Ovary (tissue), 10 donors: ENCODE measurements at places on chromosomes 6 and 20.

GRCh38 chr6:42251500-42251899 lies 33.8 kb upstream of the MRPS10 start:
- no peak for DNase-seq

GRCh38 chr6:2943564-2943955 lies 27.8 kb downstream of the SERPINB6 start:
- no peak for DNase-seq

DNA sequence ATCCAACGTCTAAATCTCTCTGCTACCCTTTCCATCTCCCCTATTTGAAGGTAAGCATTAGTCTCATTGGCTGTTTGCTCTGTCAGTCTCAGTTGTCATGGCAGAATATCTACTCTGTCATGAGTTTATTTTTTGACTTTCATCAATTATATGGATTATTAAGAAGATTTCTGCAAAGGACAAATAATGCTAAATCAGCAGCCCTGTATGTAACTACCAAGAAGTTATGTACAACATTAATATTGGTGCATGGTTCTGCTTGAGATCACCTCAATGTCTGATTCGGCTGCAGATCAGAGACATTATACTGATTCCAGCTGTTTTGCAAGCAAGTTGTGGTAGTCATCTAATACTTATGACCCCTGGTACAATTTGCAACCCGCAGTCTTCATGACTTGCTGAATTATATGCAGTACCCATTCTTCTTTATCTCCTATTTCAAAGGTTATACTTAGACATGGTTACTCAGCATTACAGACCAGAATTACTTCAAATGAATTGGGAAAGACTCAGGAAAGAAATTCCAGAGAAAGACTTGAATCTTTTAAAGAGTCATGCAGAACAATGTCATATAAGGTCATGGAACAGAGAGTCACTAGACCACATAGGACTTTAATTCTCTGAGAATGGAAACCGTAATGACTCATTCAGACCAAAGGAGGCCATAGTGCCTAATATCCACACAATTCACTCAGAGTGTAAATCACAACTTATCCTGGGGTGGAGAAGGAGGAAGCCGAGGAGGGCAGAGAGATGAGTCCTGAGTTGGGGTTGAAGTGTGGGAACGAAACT lies 201.4 kb downstream of the IBTK start:
- no peak for DNase-seq

GRCh38 chr6:106244931-106245330 lies 80.6 kb downstream of the ATG5 start:
- DNase-seq, result no peak

DNA sequence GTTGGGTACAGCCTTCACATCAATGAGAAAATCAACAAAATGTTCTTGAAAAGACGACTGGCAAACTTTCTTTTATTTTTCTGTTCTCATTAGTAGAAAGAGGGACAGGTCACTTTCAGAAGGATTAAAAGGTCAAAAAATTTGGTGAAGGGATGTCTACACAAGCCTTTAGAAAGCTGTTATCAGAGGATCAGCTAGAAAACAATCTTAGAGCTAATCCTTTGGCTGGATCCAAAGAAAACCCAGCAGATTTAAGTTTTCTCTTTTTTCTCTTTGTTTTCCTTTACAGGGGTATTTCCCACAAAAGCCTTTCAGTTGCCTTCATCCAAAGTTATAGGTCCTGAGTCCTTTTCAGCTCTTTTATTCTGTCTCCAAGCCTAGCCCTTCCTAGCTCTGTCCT lies 57.3 kb upstream of the EDN1 start:
- DNase-seq, result no peak
